ENCODE measurements at places on chromosomes 5 and 9. TPM values are rescaled to one million over a fixed set of nuclear protein-coding genes. Genes with fewer than 3 reads are reported as not detected.

Gene ARHGAP26
- 7.6 TPM for total RNA-seq

Gene NUDT2
- 24.8 TPM for total RNA-seq

Gene PCDHB15
- 0.05 TPM for total RNA-seq

Gene ABLIM3
- 8.1 TPM for total RNA-seq

Gene ARL14EPL
- 0.07 TPM for total RNA-seq

Gene NUTM2G
- total RNA-seq: not detected

Gene KIF4B
- total RNA-seq: not detected

Gene SAXO1
- total RNA-seq: not detected

Gene KCNIP1
- not detected for total RNA-seq

Gene SSBP2
- 9.0 TPM for total RNA-seq

Measured in A549 treated with CpdA at 1 μM for 4 hours (cell line).